ENCODE measurements at places on chromosomes 7 and 10. TPM values are rescaled to one million over a fixed set of nuclear protein-coding genes. Genes with fewer than 3 reads are reported as not detected.

DNAJC12 gene
- total RNA-seq, result 6.5 TPM

- no peak for DNase-seq
Observed at GRCh38 chr7:152544481-152544927, 108.7 kb upstream of the KMT2C start.

- DNase-seq, result no peak
Observed at GRCh38 chr7:30694218-30694745, 12.0 kb upstream of the CRHR2 start.

GRCh38 chr7:84492098-84493034, 297.8 kb upstream of the SEMA3A start:
- DNase-seq, result no peak

- no peak for DNase-seq
Observed at GRCh38 chr7:123660514-123661354, 5.1 kb downstream of the LMOD2 start.

DNA sequence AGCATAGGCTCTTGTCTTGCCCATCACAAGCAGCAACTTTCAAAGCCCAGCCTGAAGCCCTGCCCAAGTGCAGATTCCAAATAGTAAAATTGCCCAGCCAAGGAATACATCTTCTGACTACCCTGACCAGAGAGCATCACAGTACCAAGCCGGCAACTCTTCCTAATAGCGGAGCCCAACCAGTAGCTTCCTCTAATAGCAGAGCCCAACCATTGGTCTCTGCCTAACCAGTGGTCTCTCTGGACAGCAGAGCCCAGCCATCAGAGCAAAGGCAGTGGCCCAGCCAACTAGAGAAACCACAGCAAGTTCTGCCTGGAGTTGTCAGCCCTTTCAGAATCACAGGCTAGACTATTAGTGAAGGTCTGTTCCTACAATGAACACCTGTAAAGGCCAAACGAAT, 285.6 kb downstream of the HGF start:
- DNase-seq, result no peak

Data from transverse colon (tissue), 4 donors.